Forelimb muscle (tissue), 1 donor: ENCODE measurements at places on chromosomes 11 and 22. TPM values are rescaled to one million over a fixed set of nuclear protein-coding genes. Genes with fewer than 3 reads are reported as not detected.

- no peak for DNase-seq
Measured at GRCh38 chr11:59284773-59285129, 72.0 kb upstream of the MPEG1 start.

- DNase-seq, result no peak
Measured at GRCh38 chr11:115390441-115390840, 113.8 kb downstream of the CADM1 start.

GRCh38 chr11:111361874-111362273, 17.2 kb downstream of the POU2AF1 start:
- DNase-seq, result no peak

GRCh38 chr11:77876045-77876444, 55.1 kb downstream of the AAMDC start:
- DNase-seq, result no peak

GRCh38 chr11:41056892-41057569, 402.4 kb downstream of the LRRC4C start:
- DNase-seq, result no peak

The FGF19 gene
- polyA plus RNA-seq, result 0.53 TPM

DNA sequence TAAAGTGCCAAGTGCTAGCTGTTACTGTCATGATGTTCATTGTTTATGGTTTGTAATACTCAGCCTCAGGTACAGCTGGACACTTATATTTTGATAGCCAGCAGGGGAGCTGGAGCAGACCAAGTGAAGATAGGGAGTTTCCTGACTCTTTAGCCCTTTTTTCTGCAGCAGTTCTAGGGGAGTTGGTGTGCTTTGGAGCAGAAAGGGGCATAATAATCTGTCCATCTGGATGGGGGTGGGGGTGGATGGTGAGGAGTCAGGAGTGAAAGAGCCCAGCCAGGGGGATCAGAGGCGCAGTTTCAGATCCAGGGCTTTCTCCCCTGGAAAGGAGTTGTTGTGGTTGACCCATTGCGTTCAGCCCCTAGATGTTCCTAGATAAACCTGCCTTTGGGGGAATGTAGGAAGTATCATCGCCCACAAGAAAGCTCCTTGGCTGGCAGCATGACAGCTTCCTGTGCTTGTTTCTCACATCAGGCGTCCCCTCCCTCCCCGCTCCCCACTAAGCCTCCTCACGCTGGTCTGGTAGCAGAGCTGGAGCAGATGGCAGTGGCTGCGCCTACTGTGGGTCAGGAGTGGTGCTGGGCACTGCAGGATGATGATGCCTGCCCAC, 41.9 kb downstream of the MED15 start:
- no peak for DNase-seq

GRCh38 chr11:28169816-28170215, 61.6 kb downstream of the METTL15 start:
- no peak for DNase-seq

GRCh38 chr11:93123351-93123898, 74.4 kb downstream of the SLC36A4 start:
- DNase-seq, result peak; percentile 9

The SPINDOC gene
- polyA plus RNA-seq, result 20.1 TPM

GRCh38 chr11:104968355-104968855, at the start of gene CASP4:
Gene CASP4 (minus strand): TSS chr11:104968574. CDS start chr11:104968525, 49 bp downstream.
- peak; percentile 59 for DNase-seq

The SESN3 gene
- 110 TPM for polyA plus RNA-seq

DNA sequence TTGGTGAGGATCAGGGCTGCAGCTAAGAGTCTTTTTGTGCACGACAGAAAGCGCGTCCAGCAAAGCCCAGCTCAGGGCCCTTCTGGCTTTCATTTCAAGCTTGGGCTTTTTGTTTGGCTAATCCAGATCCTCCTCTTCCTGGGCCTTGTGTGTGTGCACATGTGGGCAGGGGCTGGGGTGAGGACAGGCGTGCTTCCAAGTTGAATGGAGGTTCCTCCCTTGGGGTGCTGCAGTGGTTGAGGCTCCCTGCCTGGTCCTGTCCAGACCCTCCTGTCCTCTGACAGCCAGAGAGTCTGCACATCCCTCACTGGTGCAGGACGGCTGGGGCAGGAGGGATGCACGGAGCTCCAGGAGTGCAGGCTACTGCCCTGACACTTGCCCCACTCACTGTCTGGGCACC, 62.0 kb upstream of the NECTIN1 start:
- DNase-seq, result no peak

The OR51E2 gene
- 0.83 TPM for polyA plus RNA-seq

The ALG12 gene
- polyA plus RNA-seq, result 10.5 TPM

The GPHA2 gene
- 0.35 TPM for polyA plus RNA-seq

DNA sequence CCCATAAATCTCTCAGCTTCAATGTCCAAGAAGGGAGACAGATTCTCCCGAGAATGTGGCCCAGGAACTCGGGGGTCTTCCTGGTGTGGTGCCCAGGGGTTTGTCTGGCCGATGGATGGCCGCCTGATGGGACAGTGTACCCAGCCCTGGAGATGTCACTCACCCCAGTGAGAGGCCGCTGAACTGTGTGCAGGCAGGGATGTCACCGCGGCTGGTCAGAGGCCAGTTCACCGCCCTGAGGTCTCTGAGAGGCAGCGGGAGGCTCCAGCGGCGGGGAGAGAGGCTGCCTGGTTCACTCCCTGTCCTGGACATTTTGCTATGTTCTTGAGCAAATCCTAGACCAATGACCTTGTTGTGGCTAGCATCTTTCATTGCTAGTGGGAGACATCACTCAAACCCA, 1349.5 kb downstream of the BRD1 start:
- DNase-seq, result no peak

DNA sequence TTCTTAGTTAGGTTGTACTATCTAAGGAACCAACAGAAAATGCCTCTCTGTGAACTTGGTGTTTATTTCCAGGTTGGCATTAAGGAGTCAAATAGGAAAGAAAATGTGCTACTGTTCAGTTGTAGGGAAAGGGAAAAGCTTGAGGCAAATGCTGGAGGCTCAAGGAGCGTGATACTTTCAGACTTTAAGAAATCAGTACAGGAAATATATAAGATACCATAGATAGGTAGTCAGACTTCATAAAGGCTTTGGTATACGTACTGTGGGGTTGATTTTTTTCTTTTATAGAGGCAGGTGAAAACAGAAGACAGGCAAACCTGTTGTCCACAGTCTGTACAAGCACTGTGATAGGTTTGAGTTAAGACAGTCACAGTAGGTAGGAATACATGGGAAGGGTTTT, 30.8 kb downstream of the EP300 start:
- no peak for DNase-seq

The GAS2 gene
- polyA plus RNA-seq, result 10.9 TPM

The CDC45 gene
- 4.9 TPM for polyA plus RNA-seq
